ENCODE measurements at places on chromosomes 16 and 17.
A peak's percentile ranks its signal among the peaks of the same experiment; 100 is the strongest.

DNA sequence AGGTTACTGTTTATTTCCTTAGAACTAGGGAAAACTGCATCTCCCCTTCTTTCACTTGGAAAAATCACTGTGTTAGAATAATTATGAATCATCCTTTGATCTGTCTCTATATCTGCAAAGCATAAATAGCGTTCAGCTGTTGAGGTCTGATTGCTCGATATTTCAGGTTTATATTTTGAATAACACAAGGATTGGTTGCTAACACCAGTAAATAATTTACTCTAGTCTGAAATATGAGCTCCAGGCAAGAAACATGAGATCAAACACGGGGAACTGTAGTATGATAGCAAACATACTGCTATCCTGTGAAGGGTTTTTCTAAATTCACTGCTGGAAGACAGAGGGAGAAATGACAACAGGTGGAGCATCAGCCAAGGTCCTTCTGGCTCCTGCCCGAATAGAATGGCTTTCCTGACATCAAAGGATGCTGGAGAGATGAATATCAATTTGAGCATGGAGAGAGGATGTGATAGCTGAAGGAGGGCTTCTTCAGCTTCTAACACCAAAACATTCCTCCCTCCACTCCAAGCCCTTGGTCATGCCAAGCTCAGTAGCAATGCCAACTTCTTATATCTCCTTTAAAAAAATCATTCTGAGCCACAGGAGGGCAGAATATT, 450.3 kb downstream of the SHISA9 start:
- DNase-seq = no peak

DNA sequence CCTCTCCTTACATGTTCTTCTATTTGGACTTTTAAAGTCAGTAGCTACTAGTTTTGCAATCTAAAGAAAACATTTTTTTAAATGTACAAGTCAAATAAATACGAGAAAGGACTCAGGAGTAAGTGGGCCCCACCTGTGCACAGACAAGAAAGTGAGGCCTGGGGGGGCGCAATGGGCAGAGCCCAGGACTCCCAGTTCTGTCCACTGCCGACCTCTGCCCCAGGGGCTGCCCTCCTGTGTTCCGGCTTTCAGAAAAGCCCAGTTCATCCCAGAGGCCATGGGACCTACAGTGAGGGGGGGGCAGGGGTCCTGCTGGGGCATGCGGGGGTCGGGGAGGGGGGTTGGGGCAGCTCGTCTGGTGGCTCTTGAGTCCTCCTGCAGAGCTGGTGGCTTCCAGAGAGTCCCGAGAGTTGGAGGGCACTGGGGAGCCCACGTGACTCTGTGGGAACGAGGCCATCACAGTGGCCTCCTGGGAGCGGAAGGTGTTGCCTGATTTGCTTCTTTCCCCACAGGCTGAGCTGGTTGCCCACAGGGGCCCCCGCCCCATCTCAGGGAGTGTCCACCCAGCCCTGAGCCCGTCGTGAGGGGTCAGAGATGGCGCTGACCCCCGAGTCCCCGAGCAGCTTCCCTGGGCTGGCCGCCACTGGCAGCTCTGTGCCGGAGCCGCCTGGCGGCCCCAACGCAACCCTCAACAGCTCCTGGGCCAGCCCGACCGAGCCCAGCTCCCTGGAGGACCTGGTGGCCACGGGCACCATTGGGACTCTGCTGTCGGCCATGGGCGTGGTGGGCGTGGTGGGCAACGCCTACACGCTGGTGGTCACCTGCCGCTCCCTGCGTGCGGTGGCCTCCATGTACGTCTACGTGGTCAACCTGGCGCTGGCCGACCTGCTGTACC, 2.4 kb downstream of the UTS2R start:
- no peak for DNase-seq

GRCh38 chr16:2475413-2476344, 752 bp downstream of the TBC1D24 start:
- no peak for DNase-seq

DNA sequence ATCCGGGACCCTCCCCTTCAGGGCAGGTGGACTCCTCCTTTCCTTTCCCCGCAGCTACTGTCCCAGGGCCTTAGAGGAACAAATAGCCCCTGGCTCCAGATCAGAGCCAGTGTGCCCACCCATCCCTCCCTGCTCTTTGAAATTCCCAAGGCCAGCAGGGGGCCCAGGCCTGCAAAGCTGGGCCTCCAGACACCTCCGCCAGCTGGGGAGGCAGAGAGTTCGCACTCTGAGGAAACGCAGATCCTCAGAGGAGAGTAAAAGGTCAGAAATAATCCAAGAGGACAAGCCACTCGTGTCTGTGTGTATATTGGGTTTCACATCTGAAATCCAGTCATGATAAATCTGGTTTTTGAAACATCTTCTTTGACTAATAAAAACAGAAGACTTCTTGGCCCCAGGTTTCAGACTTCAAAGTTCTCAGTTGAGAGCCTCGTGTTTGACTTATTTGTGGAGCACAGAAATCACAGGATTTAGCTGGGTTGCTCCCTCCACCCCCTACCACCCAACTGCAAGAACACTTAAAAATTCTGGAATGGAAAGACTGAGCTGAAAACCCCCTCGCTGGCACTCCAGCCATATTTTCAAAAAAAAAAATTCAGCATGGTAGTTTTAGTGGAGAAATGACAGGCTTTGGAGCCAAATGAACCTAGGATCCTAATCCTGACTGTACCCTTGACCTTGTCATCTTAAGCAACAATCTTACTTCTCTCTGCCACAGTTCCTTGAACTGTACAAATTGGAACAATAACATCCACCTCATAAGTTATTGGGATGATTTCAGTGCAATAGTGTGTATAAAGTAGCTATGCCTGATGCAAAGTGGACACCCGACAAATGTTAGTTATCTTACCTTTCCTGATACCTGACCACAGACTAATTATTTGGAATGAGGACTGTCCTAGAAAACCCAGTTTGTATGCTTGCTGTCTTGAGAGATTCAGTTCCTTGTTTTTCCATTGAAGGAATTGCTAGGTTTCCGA, 44.5 kb upstream of the TBX2 start:
- no peak for DNase-seq

DNA sequence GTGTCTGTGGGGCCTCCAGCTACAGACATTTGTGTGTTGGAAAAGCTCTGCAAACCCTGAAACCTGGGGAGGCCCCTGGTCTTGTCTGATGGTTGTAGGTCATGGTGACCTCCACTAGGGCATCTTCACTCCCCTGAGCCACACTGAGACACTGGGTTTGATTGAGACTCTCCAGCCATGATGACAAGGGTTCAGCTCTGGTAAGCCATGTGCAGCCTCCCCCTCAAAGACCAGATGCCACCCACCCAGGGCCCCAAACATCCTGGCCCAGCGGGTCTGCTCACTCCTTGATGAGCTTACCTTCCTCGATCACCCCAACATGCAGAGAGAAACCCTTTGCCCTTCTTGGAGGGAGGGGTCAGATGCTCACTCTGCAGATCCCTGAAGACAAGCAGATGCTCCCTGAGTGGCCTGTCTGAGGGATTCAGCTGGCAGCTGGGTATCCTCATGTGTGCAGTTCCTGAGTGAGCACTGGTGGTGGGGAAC, 101.6 kb downstream of the METRNL start:
- DNase-seq = peak; percentile 68

GRCh38 chr17:13484020-13484419, 117.7 kb downstream of the HS3ST3A1 start:
- DNase-seq = no peak

DNA sequence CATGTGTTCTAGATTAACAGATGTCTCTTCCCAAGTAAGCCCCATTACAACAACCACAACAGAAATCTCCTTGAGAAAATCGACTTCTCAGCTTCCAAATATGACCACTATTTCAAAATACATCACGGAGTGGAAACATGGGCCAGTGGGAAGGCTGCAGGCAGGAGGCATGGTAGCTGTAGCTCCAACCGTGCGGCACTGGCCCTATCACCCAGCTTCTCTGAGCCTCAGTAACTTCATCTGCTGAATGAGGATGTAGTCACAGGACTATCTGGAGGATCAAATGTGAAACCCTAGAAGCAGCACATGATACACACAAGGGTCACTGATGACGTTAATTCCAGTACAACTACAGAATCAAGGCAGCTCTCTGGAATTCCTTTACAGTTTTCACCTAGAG, 112.2 kb downstream of the VPS53 start:
- no peak for DNase-seq

GRCh38 chr16:22648141-22648540, 137.4 kb downstream of the NPIPB5 start:
- peak; percentile 47 for DNase-seq

GRCh38 chr16:49858200-49859124, 2.5 kb upstream of the ZNF423 start:
- peak; percentile 86 for DNase-seq

DNA sequence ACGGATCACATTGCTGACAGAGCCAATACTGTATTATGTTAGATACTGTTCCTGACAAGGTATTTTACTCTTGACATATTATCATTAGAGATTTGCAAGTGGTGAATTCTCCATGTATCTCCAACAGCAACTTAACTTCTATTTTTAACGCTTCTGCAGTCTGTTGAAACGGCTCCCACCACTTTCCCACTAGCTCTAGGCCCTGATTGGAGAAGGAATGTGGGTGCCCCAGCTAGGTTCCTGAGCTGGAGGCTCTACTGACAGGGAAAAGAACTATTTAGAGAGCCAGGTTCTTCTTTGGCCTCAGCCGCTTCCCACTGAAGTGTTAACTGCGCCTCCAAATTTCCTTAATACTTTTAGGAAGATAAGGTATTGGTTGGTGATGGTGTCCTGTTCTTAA, 191.8 kb downstream of the RBFOX1 start:
- DNase-seq = no peak

GRCh38 chr16:30010844-30011713, at the start of gene DOC2A:
Gene DOC2A (minus strand): TSS chr16:30011027. CDS start chr16:30010222, 805 bp downstream.
- DNase-seq = no peak

DNA sequence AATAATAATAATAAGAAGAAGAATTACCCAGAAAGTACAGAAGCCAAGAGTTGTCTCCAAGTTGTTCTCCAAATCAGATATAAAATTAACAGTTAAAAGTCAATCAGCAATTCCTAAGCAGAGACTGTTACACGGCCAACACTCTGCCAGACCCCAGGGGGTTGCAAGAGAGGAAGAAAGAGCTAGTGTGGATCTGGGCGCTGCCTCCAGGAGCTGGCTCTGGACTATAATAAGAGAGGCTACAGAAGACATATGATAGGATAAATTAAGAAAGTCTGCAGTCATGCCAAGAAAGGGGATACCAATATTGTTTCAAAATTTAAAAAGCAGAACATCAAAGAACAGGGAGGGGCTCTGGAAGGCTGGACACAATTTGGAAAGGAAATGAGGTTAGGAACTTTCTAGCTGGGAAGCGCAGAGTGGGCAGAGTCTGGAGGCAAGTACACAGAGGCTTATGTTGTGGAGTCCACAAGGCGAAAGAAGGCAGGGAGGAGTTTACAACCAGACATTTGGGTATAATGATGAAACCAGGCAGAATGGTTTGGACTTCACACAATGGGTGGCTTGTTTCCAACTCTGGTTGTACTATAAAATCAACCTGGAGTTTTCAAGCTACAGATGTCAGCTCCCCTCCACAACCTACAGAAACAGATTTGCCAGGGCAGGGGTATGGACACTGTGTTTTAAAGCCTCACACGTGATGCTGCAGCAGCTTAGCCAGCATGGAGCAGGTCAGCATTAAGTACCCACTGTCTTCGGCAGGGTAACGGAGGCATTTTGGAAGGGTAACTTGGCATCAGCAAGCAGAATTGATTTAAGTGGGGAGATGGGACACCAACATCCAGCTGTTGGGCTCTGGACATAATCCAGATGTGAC, 49.4 kb downstream of the SLC39A11 start:
- DNase-seq = no peak

GRCh38 chr17:50111673-50112655, 16.8 kb downstream of the PDK2 start:
- DNase-seq = peak; percentile 89

GRCh38 chr17:76268015-76268749, 3.0 kb downstream of the UBALD2 start:
- peak; percentile 86 for DNase-seq

DNA sequence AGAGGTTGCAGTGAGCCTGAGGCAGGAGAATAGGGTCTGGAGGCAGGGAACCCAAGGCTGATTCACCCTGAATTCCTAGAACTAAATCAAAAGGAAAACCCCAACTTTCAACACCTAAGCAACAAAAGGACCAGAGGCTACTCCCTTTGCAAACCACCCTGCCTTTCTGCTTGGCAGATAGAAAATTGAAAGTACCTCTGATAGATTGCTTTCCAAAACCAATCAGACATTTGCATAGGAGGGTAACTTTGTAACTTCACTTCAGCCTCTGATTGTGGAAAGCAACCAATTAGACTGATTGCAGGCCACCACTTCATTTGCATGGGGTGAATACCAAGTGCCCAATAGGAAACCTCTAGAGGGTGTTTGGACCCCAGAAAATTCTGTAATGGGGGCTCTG, 10.9 kb upstream of the TMEM98 start:
- no peak for DNase-seq

DNA sequence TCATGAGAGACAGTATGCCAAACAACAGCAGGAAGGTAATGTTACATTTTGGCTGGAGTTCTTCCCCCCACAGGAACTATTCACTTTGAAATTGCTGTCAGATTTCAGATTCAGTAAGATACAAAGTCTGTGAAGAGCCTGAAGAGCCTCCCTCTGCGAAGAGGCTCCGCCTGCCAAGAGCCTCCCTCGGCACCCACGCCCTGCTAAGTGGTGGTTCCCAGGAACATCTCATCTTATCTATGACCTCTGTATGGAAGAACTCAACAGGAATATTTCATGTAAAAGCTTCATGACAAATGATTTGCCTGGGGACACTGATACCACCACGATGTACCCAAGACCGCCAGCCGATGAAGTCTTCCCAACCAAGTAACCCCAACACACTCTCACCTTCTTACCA, 3.2 kb downstream of the ZC3H7A start:
- DNase-seq = no peak

DNA sequence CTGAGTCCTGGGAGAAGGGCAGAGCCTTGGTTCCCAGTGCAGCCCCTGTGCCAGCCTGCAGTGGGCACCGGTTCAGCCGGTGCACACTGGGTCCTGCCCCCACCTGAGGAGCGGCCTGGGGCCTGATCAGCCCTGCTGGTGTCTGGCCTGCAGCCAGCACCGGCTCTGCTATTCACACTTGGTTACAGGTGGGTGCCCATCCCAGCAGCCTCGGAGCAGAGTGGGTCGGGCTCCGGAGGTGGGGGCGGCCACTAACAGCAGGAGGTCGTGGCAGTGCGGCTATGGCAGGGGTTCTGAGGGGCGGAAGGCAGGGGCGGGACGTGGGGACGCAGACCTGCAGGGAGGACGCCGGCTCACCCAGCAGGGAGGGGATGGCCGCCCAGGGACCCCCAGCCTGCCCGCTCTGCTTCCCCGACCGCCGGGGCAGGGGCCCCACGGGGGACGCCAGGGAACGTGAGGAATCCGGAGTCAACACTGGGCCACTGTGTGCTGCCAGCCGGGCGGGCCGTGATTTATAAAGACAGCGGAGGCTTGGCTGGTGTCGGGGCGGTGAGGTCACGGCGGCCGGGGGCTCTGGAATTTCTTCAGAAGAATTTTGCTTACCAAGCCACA, 20.3 kb downstream of the METRNL start:
- no peak for DNase-seq

GRCh38 chr16:4454623-4455022, 19.8 kb downstream of the NMRAL1 start:
- DNase-seq = no peak

GRCh38 chr17:8481089-8481488, 45.4 kb downstream of the NDEL1 start:
- no peak for DNase-seq

Data from coronary artery (tissue), 2 donors.